CD4-positive, alpha-beta T cell treated with Interleukin-15 for 4 hours (primary cell): ENCODE measurements at places on chromosomes 1 and 21.
A peak's percentile ranks its signal among the peaks of the same experiment; 100 is the strongest.

GRCh38 chr1:23441446-23442148 is 17.0 kb upstream of the TCEA3 start:
- DNase-seq = no peak

- DNase-seq = peak; percentile 48
Measured at GRCh38 chr1:226069811-226070489, 7.4 kb downstream of the H3-3A start.

- no peak for DNase-seq
Measured at GRCh38 chr1:154352245-154352580, 26.9 kb downstream of the ATP8B2 start.

DNA sequence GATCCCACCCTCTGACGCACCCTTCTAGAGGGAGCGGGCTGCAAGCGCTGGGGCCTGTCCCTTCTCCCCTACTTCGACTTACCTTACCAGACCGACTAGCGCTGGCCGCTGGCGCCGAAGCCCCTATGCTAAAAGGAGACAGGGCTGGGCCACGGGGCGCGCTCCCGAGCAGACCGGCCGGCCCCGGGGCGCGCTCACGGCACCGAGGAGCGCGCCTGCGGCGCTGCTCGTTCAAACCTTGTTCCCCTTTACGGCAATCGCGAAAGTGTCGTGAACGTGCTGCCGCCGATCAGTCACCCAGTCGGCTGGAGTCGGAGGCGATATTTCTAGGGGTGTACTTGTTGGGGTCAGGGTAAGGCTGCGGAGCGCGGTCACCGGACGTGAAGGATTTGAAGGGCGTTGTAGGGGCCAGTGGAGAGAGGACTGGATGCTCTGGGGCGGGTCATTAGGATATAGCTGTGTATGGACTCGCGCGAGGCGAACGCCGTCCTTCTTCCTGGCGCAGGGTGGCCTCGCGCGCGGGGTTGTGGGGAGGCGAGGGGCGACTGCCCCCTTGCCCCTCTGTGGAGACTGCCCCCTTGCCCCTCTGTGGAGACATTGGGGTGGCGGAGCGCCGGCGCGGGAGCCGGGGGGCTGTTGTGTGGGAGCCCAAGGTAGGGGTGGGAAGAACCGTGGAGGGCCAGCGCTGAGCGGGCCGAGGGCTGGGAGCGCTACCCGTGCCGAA is at the start of the genes CEPT1 and DRAM2:
Gene CEPT1 (plus strand): TSS at position 268 of the 724 bp plus-strand sequence. CDS start 7,492 bp downstream, outside the sequence.
Gene DRAM2 (minus strand): TSS at position 138 of the 724 bp plus-strand sequence. CDS start 8,539 bp downstream, outside the sequence.
- peak; percentile 93 for DNase-seq

GRCh38 chr1:75765697-75766355 is 20.2 kb upstream of the RABGGTB start:
- DNase-seq = no peak

DNA sequence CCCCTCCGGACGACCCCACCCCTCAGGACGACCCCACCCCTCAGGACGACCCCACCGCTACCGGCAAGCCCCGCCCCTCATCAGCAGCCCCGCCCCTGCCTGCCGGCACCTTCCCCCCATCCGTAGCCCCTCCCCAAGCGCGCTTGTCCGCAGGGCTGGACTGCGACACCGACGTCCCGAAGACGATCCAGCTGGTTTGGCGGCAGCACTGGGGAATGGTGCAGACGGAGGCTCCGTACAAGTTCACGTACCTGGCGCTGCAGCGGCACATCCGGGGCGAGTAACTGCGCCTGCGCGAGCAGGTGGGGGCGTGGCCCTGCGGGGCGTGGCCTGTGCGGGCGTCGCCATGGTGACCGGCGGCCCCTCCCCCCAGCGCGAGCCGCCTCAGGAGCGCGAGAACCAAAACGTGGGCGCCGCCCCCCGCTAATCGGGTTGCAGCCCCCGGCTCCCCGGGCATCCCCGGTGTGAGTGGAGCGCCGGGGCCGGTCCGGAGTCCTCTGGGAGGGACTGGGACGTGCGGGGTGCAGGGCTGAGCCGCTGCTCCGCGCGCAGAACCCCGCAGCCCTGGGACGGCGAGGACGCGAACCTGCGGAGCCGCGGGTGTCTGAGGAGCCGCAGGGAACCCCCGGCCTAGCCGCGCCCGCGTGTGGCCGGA is 4.9 kb downstream of the RNF223 start:
- DNase-seq = peak; percentile 88

DNA sequence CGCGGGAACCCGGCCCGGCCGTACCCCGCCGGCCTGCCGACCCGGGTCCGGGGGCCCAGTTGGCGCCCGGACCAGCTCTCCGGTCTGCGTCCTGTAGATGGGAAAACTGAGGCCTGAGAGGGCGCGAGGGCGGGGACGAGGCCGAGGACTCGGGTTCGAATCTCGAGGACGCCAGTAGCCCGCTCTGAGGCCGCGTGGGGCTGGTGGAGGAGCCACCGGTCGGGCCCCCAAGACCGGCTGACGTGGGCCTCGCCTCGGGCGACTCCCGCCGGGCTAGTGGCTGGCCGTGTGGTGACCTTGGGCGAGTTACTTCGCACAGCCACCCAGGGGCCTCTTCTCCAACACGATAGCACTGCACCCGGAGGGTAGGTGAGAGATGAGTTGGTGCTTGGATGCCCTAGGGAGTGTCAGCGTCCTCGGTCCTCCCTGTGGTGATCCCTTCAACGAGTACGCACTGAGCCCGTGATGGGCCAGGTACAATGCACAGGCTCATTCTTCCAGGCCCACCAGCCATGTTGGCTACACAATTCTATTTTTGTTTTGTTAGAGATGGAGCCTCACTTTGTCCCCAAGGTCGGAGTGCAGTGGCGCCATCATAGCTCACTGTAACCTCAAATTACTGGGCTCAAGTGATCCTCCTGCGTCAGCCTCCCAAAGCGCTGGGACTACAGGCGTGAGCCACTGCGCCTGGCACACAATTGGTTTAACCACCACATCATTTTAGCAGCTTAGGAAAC is 404 bp upstream of the SCMH1 start:
- no peak for DNase-seq

- no peak for DNase-seq
Measured at GRCh38 chr1:228469413-228470162, 17.6 kb upstream of the RNF187 start.

- DNase-seq = no peak
Measured at GRCh38 chr1:158056498-158056897, 63.1 kb downstream of the KIRREL1 start.

DNA sequence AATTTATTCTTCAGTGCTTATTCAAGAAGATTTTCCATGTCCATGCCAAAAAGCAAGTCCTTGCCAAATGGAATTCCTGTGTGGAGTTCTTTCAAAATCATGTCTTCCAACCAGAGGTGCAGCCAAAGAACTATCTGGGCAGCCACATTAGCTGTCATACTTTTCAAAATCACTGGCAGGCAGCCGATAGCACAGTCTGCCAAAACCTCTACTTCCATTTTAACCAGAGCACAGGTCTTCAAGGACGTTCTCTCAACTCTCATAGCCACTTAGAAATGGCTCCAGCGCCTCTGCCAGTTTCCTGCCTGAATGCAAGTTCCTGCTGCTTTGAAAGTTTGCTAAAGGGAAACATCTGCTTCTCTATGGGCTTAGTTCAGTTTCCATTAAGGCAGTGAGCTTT is 975.7 kb upstream of the ADGRL4 start:
- DNase-seq = no peak

DNA sequence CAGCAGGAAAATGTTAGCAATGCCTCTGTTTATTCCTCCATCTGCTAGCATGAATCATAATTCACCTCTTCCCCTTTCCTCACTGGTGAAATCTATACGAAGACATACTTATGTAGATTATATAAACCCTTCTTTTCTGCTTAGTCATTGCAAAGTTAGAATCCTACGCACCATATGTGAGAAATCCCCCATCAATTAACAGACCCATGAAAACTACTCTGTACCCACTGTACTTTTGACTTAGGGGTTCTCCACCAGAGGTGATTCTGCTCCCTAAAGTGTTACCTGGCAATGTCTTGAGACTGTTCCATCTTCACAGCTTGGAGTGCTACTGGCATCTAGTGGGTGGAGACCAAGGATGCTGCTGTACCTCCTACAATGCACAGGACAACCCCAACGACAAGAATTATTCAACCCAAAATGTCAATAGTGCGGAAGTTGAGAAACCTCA is 49.6 kb upstream of the KCTD3 start:
- DNase-seq = no peak

GRCh38 chr1:181986907-181987305 is 74.6 kb downstream of the ZNF648 start:
- DNase-seq = no peak

DNA sequence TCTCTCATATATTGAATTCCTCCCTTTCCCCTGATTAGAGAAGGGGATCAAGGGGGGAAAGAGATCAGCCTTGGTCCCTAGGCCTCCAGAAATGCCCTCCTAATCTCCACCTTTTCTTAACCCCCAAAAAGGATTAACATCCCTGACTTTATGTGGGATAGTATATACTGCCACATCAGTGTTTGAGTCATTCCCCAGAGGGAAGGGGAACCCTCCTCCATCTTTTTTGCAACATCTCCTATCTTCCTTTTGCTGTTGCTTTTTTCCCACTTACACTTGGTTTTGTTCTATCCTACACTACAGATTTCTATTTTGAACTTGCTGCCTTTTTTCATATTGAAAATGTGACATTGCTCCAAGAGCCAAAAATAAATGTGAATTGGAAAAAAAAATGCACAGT is 65.4 kb upstream of the PODN start:
- DNase-seq = no peak

DNA sequence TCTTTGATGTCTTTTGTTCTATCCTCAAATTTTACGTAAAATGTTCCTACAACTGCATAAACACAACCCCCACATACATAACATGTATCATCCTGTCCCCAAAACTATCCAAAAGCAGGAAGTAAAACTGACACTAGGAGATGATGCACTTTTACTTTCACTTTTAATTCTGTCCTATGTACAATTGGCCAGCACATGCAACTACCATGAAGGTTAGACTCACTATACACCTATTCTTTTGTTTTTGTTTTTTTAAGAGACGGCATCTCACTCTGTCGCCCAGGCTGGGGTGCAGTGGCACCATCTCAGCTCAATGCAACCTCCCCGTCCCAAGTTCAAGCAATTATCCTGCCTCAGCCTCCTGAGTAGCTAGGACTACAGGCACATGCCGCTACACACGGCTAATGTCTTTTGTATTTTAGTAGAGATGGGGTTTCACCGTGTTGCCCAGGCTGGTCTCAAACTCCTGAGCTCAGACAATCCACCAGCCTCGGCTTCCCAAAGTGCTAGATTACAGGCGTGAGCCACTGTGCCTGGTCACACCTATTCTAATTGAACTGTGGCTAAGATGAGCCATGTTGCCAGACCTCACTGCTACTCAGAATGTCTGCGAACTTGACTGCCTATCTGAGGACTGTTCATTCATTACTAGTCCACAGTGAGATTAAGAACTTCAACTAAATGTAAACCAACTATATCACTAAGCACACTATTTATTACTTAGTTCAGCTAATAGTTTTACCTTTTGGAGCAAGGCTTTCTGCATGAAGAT is 48.0 kb downstream of the TOR3A start:
- DNase-seq = peak; percentile 57

DNA sequence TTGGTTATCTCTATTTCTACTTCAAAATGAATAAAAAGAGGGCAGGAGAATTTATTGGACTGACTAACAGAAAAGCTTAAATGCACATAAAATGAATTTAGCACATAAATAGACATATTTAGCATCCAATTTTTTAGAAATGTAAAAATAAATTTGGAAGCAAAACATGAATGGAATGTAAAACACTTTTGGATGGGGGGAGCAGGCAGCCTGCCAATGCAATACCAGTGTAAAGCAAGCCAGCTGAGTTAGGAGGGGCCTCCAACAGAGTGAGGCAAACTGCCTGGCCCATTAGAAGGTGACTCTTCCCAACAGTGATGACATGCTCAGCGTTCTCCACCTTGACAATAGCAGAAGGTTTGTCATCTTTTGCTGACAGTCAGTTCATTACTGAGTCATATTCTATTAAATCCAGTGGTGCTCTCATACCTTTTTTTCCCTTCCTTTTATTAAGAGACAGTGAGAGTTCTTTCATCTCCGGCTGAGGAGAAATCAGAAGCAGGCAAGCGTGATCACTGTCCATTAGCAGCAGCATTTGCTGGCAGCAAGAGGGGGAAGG is 19.5 kb upstream of the EXO1 start:
- no peak for DNase-seq

DNA sequence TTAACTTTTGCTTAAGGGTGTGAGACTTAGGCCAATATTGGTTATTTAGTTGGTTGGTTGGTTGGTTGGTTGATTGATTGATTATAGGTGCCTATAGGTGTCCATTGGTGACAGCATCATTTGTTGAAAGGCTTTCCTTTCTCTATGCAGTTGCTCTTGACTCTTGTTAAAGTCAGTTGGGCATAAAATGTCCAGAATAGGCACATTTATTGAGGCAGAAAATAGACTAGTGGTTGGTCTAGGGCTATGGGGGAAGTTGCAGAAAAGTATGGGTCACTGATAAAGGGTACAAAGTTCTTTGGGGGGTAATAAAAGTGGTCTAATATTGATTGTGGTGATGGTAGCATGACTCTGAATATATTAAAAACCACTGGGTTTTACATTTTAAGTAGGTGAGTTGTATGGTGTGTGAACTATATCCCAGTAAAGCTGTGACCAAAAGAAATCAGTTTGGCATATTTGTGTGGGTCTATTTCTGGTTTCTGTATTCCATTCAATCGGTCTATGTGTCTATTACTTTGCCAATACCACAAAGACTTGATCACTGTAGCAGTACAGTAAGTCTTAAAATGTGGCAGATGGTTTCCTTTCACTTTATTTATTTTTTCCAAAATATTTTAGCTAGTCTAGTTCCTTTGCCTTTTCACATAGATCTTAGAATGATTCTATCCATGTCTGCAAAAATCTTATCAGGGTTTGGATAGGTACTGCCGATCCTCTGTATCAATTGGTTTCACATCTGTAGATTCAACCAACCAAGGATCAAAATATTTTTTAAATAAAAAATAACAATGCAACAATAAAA is 63.0 kb downstream of the ATP1A1 start:
- no peak for DNase-seq

- DNase-seq = no peak
Measured at GRCh38 chr1:154735061-154735803, 127.2 kb upstream of the ADAR start.

- no peak for DNase-seq
Measured at GRCh38 chr1:18948913-18949685, 7.4 kb downstream of the IFFO2 start.

DNA sequence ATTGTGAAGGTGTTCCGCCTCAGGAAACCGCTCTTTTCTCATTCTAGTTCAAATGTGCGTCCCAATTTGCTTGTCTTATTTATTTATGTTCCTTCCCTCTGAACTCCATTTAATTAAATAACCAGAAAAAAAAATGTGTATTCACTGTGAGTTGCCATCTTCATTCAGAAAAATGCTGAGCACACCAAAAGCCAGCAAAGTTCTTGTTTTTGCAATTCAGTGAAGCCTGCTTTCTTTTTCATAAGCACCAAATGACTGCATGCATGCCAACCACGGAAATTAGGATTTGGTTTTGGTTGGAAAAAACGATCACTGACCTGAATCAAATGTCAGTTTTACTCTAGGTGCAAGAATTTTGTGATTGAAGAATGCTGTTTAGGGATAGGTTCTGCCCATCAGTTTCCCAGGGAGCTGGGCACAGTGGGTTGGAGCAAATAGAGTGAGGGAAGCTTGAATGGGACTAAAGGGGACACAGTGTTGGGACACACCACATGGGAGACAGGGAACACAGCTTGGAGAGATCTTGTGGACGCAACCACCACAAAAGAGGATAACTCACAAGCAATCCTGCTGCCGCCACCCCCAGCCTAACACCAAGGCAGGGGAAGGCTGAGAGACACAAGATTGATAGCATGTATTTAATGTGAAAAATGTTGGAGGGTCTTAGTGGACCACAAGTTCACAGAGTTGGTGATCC is 183.4 kb upstream of the GALNT2 start:
- DNase-seq = no peak
